Spleen (tissue), 13 donors: ENCODE measurements at places on chromosomes 12 and 14.

DNA sequence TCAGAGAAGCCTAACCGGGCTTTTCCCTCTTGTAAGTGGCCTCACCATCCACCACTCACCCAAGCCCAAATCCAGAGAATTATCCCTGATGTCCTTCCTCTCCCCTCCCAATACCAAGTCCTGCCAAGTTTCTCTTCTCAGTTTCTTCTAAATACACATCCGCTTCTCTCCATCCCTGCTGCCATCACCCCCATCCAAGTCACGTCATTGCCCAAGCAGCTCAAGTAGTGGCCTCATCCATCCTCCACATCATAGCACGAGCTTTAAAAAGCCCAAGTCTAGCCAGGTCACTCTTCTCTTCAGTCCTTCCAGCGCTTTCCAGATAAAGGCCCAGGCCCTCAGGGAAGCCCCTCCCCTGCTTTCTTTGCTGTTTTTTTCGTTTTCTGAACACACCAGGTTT is 25.4 kb downstream of the IL31 start:
- DNase-seq: no peak

DNA sequence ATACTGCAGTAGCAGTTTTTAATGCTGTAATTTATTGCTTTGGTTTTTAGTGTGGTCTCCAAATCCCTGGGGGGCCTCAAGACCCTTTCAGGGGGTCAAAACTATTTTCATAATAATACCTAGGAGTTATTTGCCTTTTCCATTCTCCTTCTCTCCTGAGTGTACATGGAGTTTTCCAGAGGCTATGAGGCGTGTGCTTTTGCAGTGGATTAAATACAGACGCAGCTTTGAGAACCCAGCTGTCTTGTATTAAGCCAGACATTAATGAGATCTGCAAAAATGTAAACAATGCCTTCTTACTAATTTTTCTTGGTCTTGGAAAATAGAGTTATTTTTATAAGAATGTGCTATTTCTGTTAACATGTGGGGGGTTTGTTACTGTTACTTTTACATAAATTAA is 68.6 kb downstream of the SLC25A47 start:
- DNase-seq: no peak

GRCh38 chr12:119383206-119383605 is 48.7 kb downstream of the CCDC60 start:
- no peak for DNase-seq

- DNase-seq: no peak
Measured at GRCh38 chr12:55074806-55075205, 51.4 kb upstream of the OR9K2 start.
